Stimulated activated CD4-positive, alpha-beta T cell treated with anti-CD3 and anti-CD28 coated beads, Interleukin-2, amount 100 ng/mL, for 48 hours (primary cell): ENCODE measurements at places on chromosomes 11 and 22.

DNA sequence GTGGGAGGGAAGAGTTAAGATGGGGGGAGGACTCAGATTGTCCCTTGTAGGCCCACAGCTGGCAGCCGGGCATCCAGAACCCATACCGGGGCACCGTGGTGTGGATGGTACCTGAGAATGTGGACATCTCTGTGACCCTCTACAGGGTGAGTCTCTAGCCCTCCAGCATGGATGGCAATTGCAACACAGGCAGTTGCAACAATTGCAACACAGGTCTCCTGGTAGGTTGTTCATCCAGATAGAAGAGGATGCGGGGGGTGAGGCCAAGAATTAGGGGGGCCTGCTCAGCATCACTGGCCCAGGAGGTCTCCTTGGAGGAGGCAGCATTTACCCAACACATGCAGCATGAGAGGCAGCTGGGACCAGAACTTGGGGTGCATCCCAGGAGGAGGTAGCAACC, 3.4 kb downstream of the EHBP1L1 start:
- no peak for DNase-seq

DNA sequence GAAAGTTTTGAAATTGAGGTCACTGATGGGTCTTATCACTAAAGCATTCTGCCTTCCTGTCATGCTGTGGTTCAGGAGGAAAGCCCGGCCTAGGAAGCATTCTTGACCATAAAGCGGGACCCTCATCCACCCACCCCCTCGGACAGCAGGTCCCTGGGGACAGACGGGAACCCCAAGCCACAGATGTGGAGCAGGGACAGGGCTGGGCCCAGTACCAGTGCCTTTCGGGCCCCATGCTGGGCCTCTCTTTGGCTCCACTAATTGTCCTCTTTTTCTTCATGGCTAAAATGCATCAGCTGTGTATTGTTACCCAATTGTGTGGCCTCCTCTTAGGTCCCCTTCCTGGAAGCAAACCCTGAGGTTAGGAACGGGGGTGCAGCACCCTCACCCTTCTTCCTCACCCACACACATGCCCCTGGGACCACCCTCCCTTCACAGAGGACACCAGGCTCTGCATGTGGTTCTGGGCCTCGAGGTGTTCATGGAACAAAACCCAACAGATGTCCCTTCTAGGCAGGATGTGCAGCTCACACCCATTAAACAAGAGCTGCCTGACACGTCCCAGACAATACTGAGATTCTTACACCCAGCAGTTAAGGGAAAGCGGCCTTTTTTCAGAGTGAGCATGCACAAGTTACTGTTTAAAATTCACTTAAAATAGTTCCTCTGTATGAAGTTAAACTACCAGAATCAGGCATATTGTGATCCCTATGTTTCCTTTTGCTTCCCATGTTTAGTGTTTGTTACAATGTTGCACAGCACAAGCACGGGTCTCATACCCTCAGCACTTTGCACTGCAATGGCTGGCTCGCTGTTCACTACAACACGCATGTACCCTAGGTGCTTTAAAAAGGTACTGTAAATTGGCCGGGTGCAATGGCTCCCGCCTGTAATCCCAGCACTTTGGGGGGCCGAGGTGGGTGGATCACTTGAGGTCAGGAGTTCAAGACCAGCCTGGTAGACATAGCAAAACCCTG, 807.6 kb downstream of the BRD1 start:
- DNase-seq: no peak

- no peak for DNase-seq
Observed at GRCh38 chr22:24703101-24703500, 71.4 kb downstream of the PIWIL3 start.

GRCh38 chr22:38924347-38924952, 33.0 kb upstream of the APOBEC3A start:
- no peak for DNase-seq

DNA sequence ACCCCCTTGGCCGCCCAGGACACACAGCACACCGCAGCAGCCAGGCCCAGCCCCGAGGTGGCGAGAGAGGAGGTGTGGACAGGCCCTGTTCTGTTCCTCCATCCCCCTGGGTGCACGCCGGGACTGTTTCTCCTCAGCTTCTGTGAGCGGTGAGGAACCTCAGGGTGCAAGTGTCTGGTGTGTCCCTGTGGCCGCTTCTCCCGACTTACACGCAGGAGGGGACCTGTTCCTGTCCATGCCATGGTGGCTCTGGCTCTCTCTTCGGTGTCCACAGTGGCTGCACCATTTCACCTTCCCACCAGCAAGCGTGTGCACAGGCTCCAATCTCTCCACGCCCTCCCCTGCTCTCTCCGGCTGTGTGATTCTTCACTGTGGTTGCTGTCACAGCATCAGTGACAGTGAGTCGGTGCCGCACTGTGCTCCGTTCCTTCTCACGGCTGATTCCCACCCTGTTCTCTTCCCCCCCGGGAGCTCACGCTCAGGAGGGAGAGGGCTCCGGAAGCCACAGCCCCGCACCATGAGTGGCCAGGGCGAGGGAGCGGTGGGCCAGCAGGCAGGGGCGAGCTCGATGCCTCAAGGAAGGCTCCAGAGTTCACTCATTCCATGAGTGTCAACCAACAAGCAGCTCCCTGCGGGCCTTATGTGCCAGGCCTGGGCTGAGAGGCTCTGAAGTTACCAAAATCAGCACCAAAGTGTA, 18.6 kb upstream of the WNT7B start:
- no peak for DNase-seq

DNA sequence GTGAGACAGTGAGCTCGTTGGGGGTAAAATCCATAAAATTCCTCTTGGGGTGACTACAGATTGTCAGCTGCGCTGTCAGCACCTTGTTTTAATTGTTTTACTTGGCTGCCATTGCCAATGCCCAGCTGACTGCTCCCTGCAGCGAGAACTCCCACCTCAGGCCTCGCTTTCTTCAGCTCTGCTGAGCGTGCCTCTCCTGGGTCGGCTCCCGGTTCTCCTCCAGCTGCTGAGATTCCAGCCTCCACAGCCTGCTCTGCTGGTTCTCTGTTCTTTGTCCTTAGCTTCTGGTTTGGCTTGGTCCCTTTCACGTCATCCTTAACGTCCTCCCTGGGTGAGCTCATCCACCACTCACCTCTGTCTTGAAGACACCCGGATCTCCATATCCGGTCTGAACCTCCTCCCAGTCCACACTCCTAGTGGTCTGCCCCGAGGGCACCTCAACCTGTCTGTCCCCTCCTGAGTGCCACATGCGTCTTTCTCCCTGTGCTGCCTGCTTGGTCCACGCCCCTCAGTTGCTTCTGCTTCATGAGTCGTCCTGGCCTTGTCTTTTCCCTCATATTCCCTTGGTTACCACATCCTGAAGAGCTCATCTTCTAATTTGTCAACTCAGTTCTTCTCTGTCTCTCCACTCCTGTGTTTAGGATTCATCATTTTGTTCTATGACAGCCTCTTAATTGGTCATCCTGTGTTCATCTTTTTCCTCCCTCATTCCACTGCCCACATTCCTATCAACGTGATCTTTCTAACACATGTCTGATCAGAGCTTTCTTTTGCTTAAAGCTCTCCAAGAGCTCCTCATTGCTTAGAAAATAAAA, 35.6 kb downstream of the BMAL1 start:
- DNase-seq: no peak
